CD8-positive, alpha-beta memory T cell (primary cell): ENCODE measurements at places on chromosomes 3 and 15. TPM values are rescaled to one million over a fixed set of nuclear protein-coding genes. Genes with fewer than 3 reads are reported as not detected.

- no peak for DNase-seq
Measured at GRCh38 chr3:112126511-112126911, 6.5 kb downstream of the GCSAM start.

- no peak for DNase-seq
Measured at GRCh38 chr3:37221407-37221806, 47.0 kb upstream of the LRRFIP2 start.

DNA sequence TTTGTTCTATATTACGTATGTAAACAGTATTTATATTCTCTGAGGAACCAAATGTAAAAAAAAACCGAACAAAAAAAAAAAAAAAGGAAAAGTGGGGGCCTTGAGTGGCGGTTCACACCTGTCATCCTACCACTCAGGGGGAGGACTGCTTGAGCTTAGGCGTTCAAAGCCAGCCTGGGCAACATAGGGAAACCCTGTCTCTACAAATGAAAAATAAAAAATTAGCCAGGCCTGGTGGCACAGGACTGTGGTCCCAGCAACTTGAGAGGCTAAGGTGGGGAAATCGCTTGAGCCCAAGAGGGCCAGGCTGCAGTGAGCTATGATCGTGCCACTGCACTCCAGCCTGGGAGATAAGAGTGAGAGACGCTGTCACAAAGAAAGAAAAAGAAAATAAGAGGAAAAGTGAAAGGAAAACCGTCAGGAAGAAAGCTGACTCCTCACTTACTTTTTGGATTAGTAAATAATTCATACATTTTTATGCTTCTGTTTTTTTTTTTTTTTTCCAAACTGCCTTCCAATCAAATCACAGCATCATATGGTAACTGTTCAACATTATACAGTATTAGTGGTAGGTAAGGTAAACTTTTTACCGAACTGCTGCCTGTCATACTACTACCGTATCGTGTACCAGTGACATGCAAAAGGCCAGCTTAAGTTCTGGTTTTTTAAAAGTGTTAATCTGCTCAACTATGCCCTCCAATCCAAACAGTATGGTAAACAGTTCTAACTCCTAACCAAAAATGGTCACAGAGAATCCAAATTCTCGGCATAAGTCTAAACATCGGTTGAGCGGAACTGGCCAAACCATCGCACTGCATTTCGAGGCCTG, 1.2 kb downstream of the PHC3 start:
- peak; percentile 44 for DNase-seq

DNA sequence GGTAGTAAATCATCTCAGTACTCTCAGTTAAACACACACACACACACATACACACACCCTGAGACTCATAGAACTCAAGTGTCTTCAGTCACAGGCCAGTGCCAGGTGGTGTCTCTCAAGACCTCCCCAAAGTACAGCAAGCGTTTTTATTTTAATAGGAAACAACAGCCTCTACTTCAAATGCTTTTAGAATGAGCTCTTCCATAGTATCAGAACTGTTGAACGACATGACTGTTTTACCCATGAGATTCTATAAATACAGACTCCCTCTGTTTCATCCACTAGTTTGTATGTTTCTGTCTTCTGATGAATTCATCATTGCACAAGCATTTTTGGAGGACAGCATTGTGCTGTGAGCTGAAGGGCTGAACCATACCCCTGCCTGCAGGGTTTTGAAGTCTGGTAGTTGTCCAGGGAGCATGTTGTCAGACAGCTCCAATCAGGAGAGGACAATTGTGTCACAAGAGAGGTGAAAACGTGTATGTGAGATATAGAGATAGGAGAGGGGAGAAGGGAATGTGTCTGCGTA, 201.0 kb upstream of the BCL6 start:
- no peak for DNase-seq

DNA sequence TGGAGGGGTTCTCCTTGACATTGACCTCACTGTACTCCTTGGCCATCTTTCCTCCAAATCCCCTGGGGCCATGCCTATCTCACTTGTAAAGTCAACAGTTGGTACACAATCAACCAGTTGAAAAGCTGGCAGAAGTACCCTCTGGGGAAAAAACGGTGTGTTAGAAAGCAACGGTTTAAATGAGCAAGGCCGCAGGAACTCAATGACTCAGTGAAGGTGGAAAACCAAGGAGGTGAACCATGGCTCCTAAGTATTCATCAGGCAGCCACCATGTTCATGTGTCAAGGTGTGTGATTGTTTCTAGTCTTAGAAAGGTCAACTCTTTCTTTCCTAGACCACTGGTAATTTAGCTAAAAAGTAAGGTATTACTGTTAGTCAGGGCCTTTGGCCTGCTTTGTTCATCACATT, 130.9 kb upstream of the SATB1 start:
- no peak for DNase-seq

- DNase-seq = no peak
Measured at GRCh38 chr3:22372292-22373062, 621.5 kb upstream of the ZNF385D start.

Gene ITIH4
- not detected for polyA plus RNA-seq

Gene MAP6D1
- 3.6 TPM for polyA plus RNA-seq
